Nucleus accumbens (tissue), 56 donors: ENCODE measurements at places on chromosomes 7 and 10.
A peak's percentile ranks its signal among the peaks of the same experiment; 100 is the strongest.

DNA sequence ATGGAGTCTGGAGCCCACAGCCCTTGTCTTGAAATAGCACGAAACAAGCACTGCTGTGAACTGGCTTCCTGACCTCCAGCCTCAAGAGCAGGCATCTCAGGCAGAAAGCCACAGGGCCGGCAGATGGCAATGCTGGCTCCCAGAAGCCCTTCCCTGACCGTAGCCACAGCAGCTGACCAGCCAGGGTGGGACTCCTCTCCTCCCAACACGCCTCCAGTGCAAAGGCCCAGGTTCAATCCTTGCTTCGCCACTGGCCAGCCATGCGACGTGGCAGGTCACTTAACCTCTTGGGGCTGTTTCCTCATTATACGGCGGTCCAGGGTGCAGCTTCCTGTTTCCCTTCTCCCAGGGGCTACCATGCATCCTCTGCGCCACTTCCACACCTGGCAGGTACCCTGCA lies 12.8 kb downstream of the PRKAG2 start:
- no peak for DNase-seq

DNA sequence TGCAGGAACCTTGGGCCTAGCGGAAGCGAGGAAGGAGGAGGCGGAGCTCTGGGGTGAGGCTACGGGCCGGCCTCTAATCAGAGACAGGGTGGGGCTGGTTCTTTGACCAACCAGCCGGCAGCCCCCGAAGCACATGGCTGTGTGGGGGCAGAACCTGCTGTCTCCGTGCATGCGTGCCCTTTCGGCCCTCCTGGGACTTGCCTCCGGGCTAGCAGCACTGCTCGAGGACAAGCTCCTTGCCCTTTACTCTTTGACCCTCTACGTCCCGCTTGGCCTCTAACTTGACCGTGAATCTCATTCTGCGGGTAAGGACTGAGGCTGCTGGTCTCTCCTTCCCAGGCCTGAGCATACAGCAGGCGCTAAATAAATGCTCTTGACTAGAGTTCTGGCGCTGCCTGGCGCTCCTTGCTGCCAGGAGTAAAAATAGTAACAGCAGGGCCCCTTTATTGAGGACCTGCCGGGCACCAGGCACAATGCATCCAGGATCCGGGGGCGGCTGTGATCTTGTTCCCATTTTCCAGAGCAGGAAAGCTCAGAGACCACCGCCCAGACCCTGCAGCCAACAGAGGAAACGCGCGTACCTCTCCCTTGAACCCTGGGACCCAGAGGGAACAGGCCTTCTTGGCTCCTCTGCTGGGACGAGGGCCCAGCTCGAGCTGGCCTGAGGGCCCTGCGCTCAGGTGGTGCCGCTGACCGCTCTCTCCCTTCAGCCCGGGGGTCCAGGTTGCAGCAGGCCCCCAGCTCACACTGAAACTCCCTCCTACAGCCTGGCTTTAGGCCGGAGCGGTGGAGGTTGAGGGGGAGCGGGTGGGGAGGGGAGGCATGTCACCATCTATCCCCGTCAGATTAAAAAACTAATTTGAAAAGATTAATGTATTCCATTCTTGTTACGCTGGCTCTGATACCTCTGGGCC lies 2.7 kb upstream of the COMTD1 start:
- no peak for DNase-seq

- DNase-seq: no peak
Measured at GRCh38 chr7:98105942-98106544, 619 bp upstream of the LMTK2 start.

GRCh38 chr10:13690281-13690825 lies 103.6 kb downstream of the PRPF18 start:
- no peak for DNase-seq

GRCh38 chr7:95141755-95142154 lies 182.6 kb downstream of the PON1 start:
- DNase-seq: no peak

- DNase-seq: no peak
Measured at GRCh38 chr7:1704811-1705738, 35.0 kb downstream of the ELFN1 start.

DNA sequence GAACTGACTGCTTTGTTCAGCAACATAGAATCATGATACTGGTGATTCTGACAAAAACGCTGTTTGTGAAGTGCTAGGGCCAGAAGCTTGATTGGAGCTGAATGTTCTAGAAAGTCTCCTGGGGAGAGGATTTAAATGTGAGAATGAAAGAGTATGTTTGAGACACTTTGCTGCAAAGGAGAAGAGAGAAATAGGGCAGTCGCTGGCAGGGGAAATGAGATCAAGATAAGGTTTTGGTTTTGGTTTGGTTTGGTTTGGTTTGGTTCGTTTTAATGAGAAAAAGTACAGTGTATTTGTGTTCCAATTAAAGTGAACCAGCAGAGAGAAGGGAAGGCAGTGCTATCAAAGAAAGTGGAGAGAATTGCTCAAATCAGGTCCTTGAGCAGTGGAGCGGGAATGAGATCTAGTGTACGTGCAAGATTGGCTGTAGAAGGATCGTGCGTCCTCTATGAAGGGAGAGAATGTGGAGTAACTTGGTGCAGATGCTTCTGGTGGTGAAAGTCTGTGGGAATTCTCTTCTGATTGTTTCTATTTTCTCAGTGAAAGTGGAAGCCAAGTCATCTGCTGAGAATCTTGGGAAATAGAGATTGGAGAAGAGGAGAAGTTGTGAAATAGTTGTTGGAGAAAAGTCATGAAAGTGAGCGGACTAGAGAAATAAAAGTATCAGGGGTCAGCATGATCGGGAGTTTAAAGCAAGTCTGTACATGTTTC lies 270.5 kb downstream of the CCDC3 start:
- DNase-seq: no peak

GRCh38 chr7:131501930-131502685 lies 54.3 kb downstream of the PODXL start:
- DNase-seq: no peak

DNA sequence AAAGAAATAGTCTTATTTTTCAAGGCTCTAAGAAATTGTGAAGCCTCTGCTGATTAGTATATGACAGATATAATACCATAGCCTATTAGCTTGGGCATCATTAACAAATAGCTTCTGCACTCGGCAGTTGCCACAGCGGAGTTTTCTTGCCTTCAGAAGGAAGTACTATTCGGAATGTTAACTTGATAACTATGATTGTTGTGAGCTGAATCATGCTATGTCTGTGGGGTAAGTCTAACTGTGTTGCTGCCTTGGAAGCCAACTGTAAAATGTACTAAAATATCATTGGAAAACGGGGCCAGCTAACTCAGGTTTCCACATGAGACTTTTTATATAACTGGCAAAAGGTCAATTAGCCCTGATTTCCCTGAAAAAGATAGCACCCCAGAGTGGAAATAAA lies 93.2 kb downstream of the TWIST1 start:
- DNase-seq: no peak

- DNase-seq: no peak
Measured at GRCh38 chr10:17340144-17340829, 112.2 kb downstream of the VIM start.

DNA sequence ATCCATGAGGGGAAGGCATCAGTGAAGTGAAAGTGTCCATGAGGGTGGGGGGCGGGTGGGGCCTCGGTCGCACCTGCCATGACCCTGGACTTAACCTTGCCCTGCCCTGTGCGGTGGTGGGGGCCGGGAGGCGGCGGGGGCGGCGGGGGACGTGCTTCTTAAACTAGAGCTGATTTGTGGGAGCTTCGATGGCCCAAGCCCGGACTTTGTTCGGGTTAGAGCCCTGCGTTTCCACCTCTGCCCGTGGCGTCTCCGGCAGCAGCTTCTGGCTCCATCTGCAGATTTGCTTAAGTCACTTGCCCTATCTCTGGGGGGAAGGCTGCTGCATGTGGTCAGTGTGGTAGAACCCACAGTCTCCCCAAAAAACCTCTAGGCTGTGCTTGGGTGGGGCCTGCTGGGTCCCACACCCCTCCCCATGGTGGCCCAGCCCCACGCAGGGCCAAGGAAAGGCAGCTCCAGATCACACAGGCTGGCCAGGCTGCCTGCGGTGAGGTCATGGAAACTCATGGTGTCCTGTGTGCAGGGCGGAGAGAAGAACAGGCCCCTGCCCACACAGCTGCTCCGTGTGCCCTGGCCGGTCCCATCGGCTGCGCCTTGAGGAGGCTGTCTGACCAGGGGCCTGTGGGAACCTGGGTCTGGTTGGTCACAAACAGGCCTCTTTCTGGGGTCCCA lies 93.2 kb downstream of the INPP5A start:
- no peak for DNase-seq

DNA sequence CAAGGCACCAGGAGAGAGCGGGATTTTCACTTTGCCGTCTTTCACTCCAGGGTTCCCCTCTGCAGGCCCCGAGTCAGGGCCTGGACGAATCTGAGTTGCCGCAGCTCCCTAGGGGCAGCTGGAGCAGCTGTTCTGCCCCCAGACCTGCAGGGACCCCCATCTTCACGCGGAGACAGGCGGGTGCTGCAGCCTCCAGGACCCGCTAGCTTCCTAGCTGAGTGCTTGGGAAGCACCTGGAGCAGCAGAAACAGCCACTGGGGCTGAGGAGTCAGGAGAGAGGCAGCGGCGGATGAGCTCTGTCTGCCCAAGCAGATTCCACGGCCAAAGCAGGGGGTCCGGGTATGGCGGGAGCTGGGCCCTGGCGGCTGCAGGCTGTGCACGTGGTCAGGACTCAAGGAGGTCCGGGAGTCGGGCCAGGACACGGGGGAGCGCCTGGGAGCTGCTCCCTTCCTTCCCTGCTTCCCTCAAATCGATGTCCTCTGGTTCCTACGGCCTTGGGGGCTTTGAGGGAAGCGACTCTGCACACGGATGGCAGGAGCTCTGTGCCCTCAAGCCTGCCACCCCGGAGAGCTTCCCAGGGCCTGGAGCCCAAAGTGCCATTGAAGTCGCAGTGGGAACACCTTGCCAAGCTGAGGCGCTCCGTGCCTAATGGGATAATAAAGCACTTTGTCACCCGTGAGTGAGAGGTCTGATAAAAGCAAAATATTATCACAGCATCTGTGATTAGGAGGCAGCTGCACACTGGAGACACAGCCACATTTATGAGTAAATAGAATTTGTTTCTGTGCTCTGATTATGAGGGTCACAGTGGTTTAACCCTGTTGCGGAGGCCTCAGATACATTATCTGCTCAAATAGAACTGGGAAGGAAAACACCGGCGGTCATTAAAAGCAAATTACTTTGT lies 17.2 kb downstream of the MNX1 start:
- DNase-seq: no peak

DNA sequence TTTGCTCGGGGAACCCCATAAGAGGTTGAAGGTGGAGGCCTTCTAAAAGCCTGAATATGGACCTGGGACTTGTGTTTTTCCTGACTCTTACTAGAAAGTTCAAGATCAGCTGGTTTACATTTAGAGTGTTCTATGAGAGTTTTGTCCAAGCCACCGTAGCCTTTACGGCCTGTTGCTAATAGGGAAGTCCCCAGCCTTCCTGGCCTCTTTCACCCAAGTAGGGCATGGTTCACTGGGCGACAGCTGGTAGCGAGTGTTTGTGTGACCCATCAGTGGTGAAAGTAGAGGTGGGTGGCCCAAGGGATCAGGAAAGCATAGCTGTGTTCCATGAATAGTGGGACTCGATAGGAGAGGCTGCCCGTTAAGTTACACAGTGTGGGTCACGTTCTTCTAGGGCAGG lies 60.1 kb downstream of the RABGEF1 start:
- no peak for DNase-seq

DNA sequence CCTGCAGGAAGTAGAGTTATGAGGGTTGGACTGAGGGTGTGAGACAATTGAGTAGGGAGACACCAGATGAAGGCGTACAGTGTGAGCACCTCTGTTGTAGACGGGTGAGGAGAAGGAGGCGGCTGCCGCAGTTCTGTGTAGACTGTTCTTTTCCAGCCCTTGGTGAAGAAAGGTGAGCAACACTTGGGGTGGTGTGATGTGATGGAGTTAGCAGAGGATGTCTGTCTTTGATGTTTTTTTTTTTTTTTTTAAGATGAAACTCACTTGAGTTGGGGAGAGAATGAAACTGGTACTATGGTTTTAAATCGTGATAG lies 42.8 kb upstream of the RNF216 start:
- peak; percentile 24 for DNase-seq

GRCh38 chr10:11177381-11177780 lies 159.7 kb downstream of the CELF2 start:
- no peak for DNase-seq

GRCh38 chr7:28592861-28593260 lies 180.5 kb downstream of the CREB5 start:
- DNase-seq: no peak

- no peak for DNase-seq
Measured at GRCh38 chr7:134690016-134690415, 43.4 kb downstream of the BPGM start.

DNA sequence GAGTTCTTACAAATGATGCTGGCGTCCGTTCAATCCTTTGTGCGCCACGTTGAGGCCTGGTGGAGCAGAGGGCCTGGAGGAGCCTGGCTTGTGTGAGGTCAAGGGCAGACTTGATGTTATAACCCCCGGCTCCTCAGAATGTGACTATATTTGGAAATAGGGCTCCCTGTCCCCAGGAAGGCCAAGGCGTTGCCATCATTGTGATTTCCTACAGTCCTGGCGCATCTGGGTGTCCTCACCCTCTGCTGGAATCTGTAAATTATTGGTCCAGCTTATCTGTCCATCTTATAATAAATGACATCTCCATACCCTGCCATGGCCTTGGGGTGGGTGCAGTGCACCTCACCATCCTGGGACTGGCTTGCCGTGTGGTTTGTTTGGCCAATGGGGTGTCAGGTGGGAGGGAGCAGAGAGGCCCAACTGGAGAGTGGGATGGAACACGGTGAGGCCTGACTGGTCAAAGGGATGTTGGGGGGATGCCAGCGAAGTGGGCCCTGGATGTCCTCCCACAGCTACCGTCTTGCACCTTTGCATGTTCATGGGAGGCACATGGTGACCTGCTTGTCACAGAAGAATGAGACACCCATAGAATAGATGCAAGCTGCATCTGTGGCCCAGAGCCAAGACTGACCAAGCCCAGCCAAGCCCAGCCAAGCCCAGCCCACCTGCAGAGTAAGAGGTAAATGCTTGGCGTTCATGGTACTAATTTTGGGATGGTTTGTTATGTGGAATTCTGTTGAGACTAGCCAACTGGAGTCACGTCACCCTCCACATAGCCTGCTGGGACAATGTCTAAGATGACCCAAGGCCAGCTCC lies 11.1 kb upstream of the LRRC27 start:
- no peak for DNase-seq

DNA sequence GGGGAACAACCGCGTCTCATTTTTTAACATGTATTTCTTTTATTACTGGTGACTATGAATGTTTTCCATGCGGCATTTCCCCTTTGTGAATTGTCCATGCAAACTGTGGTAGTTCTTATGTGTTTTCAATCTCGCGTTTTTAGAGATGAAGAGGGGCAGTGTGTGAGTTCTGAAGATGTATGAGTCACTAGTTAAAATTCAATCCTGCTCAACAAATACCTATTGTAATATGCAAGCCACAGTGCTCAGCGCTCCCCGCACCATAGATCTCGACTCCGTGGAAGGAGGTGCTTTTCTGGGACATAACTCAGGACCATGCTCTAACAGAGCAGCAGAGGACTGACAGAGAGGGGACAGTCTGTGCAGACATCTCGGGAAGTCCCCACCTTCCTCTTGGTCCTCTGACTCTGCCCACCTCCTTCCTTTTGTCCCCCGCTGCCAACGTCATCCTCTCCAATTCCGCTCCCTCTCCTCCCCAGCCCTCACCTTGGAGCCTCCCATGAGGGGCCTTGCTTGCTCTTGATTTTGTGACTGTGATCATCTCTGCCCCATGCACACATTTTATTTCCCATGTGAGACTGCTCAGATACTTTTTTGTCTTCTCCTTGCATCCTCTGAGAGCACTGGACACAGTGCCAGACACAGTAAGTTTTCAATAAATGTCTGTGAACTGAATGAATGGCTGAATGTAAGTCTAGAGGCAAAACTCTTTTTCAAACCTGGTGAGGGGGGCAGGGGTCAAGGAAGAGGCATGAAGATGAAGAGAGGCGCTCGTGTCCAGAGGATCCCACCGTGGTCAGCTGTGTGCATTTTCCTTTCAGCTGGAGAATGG lies 42.7 kb upstream of the PLEKHA1 start:
- DNase-seq: no peak

- no peak for DNase-seq
Measured at GRCh38 chr10:70592186-70592735, 10.3 kb downstream of the PRF1 start.
